ENCODE measurements at places on chromosomes 6 and 20. TPM values are rescaled to one million over a fixed set of nuclear protein-coding genes. Genes with fewer than 3 reads are reported as not detected.

The MUCL3 gene
- total RNA-seq = not detected

The IRF4 gene
- not detected for total RNA-seq

The HSPA12B gene
- total RNA-seq = 1.1 TPM

The LIN28B gene
- total RNA-seq = not detected

The APOM gene
- 2.0 TPM for total RNA-seq

The GRM1 gene
- not detected for total RNA-seq

The PKIB gene
- 0.29 TPM for total RNA-seq

The SLC17A3 gene
- total RNA-seq = not detected

The HTR1E gene
- total RNA-seq = not detected

The TXLNB gene
- total RNA-seq = 0.25 TPM

The ABHD16B gene
- not detected for total RNA-seq

The DPPA5 gene
- total RNA-seq = not detected

The CAGE1 gene
- total RNA-seq = not detected

The NFATC2 gene
- 0.31 TPM for total RNA-seq

The VWA7 gene
- 0.10 TPM for total RNA-seq

All from cardiac ventricle fibroblast (primary cell).